ENCODE measurements at places on chromosomes 2 and 18.

DNA sequence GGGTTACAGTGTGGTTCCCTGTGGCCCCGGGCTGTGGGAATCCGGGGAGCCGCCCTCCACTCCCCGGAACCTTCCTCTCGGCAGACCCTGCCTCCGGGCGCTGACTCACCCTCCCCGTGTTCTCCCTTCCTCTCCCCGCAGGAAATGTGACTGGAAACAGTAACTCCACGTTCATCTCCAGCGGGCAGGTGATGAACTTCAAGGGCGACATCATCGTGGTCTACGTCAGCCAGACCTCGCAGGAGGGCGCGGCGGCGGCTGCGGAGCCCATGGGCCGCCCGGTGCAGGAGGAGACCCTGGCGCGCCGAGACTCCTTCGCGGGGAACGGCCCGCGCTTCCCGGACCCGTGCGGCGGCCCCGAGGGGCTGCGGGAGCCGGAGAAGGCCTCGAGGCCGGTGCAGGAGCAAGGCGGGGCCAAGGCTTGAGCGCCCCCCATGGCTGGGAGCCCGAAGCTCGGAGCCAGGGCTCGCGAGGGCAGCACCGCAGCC lies 59.5 kb downstream of the TNFRSF11A start:
- DNase-seq: no peak

DNA sequence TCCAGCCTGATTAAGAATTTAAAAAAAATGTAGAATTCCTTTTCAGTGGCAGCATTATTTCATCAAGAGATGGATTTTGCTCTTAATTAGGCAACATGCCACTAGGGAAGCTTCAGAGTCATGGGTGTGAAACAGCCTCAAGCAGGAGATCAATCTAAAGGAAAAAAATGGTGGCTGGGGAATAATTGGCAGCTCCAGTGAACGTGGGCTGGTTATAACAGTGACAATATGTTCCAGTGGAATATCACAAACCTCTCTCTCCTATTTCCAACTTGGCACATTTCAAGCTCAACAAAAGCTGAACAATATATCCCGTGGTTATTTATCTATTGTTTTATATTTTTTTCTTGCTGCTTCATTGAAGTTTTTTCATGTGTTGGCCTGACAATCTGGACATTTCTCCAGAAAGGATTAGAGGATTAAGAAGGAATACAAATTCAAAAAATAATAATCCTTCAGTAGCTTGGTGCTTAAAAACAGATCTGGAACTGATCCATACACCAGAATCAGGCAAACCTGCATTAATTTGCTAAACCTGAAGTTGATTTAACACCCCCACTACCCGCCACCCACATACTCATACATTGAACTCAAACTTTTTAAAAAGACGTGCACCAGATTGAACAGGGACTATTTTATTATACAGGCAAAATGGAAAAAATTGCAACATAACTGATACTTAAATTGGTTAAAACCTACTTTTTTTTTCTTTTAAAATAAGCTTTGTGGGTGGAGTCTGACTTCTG lies 255.9 kb upstream of the SPRED2 start:
- DNase-seq: no peak

DNA sequence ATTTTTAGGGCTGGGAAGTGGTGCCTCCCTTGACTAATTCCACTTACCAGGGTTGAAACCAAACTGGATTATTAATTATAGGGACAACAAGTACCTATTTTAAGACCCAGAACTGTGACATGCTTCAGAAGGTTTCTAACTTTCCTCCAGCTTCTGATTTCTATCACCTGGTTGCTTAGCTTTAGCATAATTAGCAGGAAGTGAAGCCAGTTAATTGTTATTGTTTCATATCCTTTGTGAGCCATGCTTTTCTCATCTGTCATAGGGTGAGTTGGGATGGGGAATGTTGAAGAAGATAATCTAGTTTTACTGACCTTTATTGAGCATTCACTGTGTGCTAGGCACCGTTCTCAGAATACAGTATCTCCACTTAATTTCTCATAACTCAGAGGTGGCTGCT lies 3.2 kb downstream of the YPEL5 start:
- no peak for DNase-seq

DNA sequence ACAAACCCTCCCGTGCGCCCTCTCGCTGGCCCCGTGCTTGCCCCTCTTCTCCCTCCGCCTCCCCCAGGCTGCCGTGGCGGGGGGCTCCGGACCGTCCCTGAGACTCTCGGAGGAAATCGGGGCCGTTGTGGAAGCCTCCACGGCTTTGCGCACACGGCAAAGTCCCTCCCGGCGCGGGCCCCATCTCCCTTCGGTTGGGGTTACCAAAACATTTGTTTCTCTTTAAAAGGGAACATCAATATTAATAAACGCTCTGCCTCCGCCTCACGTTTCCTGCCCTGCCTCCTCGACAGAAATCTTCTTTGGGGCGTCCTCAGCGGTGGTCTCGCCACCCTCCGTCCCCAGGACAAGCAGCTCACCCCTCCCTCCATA lies 3.8 kb downstream of the PAX3 start:
- DNase-seq: no peak

- no peak for DNase-seq
Measured at GRCh38 chr2:108535357-108535631, 1.0 kb downstream of the LIMS1 start.

- no peak for DNase-seq
Measured at GRCh38 chr2:42824454-42824807, 32.0 kb upstream of the HAAO start.

GRCh38 chr2:163595028-163595427 lies 140.8 kb downstream of the FIGN start:
- no peak for DNase-seq

DNA sequence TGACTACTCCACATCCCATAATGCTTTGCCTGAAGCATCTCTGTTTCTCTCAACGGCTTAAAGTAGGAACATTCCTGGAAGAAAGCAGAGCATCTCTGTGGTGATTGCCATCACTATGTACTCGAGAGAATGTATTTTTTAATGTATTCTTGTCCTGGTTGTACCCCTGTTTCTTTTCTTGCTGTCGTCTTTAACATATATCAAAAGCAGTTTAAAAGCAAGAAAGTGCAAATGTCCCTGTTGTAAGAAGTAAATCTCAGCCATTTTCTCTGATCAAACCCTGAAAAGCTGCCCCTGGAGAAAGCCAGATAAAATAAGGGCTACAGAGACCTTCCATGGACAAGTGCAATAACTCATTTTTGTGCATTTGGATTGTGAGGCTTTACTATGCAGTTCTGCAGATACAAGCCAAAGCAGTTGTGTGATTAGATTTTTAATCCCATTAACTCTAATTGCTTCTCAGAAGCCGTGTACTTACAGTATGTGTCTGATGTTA lies 70.8 kb downstream of the XIRP2 start:
- DNase-seq: no peak

GRCh38 chr2:48174503-48174902 lies 268.2 kb upstream of the FBXO11 start:
- DNase-seq: no peak

DNA sequence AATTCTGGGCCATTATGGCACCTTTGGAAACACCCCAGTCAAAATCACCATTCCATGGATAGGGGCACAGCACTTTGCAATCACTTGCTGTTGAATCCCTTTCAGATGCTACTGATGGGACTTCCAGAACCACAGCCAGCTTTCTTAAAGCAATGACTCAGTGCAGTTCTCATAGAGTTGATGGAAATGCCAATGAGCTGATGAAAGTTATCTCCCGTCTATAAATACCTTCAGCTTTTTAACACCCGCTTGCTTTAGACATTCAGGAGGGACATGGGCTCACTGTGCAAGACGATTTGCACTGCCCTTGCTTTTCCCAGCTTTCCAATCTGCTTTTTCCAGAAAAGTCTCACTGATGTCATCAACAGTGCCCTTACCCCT lies 66.7 kb upstream of the RPL31 start:
- DNase-seq: no peak

DNA sequence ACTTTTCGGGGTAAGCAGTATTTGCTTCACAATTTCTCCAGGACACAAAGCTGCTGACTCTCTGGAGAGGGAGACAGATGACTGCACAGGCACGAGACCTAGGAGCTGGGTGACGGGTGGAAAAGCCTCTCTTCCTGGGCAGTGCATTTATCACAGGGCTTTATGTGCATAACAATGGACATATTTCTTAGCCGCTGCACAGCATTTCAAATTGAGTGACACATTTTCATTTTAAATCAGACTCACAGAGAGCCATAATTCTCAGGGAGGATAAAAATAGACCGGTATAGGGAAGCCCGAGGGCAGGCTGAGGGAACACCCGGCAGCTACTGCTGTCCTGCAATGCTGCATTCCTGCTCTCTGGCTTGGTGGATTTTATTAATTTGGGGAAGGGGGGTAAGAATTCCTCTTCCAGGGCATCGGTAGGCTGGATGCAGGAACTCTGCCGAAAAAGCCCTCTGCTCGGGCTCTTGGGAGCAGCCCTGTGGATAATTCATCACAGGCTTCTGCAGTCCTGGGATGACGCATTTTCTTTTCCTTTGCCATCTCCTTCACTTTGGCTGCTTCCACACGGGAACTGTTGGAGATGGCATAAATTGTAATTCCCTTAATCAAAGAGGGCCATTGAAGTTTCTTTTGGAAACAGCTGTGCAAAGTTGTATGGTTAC lies 108.1 kb upstream of the ACAA2 start:
- DNase-seq: no peak

DNA sequence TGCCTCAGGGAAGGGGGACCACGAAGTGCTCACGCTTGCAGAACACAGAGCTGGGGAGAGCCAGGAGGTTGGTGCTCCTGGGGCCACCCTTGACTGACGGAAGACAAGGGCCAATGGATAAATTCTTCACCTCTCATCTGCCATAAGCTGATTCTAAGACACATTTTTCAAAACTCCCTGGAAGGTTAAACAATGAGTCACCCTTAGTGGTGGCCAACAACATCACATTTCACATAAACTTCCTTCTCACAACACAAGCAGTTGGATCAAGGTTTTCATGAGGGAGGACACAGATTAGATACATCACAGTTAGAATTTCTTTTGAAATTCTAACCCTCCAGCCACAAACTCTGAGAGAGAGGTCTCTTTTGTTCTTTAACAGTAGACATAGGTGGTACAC lies 713.6 kb upstream of the POU3F3 start:
- DNase-seq: no peak

- no peak for DNase-seq
Measured at GRCh38 chr2:224109751-224110150, 70.7 kb upstream of the SERPINE2 start.

- no peak for DNase-seq
Measured at GRCh38 chr2:172572981-172573380, 17.1 kb downstream of the PDK1 start.

DNA sequence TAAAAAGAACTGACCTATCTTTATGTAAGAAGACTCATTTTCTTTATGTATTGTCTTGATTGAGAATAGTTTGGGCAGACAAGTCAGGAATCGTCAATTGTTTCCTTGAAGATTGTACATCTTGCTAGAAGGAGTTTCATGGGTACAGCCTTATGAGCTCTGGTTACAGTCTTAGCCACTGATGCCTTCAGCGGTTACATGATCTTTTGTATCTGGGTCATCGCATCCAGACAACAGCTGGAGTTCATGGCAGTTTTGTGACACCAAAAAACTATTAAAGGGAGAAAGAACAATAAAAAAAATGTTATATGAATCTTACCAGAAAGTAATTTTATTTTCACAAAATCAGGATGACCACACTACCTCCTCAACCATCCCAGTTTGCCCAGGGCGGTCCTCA lies 520.5 kb upstream of the CDH7 start:
- no peak for DNase-seq

GRCh38 chr2:29480426-29480825 lies 365.2 kb downstream of the CLIP4 start:
- DNase-seq: no peak

DNA sequence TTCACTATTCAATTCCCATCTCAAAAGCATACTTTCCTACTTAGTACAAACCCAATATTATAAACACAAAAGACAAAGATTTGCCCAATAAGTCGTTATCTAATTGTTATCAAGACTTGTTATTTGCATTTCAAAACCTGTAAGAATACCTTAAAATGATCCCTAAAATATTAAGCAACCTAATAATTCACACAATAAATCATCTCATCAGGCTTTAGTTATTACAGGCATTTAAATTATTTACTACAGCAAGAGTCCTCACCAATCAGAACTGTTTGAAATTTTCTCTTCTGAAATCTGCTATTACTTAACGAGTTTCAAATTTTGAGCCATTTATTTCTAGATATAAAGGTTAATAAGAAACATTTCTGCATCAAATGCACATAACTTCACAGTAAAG lies 1.6 kb downstream of the CCDC88A start:
- no peak for DNase-seq

DNA sequence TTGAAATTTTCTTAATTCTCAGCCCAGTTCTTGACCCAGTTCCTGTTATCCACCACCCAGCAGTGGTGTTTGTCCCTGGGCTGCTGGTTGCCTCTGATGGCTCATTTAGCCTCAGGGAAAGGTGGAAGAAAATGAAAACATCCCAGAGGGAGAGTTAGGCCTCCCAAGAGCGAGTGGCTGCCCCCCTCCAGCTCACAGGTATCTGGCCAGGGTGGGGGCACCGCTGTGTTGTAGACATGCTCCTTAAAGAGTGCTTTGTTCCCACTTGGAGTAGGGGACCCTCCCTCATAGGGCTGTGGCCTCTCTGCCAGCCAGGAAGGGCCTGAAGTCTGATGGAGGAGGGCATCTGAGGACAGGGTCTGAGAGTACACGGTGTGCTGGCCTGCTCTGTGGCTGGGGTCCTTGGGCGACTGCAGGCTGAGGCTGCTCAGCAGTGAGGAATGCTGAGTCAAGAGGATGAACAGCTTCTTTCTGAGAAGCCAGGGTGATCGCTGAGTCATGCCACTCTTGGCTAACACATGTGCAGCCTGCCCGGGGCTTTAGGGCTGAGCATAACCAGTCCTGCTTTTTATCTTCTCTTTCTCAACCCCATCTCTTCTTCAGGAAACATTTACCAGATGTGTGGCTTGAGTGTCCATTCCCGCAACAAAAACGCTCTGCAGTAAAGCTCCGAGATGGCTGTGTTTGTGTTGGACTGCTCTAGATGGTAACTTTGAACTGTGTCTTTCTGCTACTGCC lies 72.3 kb downstream of the IL1R2 start:
- no peak for DNase-seq

GRCh38 chr18:23351521-23351920 lies 101.6 kb upstream of the RIOK3 start:
- no peak for DNase-seq

GRCh38 chr18:51767293-51767692 lies 569.8 kb upstream of the MEX3C start:
- DNase-seq: no peak

DNA sequence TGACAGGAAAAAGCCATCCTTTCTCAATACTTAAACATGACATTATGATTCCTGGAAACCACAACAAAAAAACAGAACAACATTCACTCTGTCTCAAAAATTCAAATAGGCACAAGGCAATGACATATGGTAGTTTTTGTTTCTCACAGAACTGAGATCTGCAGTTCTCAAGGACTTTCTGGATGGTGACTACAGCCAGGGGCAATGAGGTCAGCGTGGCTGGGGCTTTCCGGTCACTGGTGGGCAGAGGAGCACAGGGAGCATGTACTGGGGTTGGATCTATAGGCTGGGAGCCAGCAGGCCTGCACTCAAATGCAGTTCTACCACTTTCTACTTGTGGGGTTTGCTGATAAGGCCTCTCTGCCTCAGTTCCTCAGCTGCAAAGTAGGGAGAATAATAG lies 72.0 kb downstream of the CTAGE1 start:
- no peak for DNase-seq

- no peak for DNase-seq
Measured at GRCh38 chr2:86480105-86480504, 38.9 kb downstream of the KDM3A start.
